Posterior vena cava (tissue), 2 donors: ENCODE measurements at places on chromosomes 11 and 22.

GRCh38 chr11:128803449-128804245 is 63.4 kb downstream of the KCNJ1 start:
- no peak for DNase-seq

- DNase-seq: no peak
Observed at GRCh38 chr11:112499153-112499880, 238.7 kb upstream of the PLET1 start.

- no peak for DNase-seq
Observed at GRCh38 chr11:2520736-2521035, 75.9 kb downstream of the KCNQ1 start.

DNA sequence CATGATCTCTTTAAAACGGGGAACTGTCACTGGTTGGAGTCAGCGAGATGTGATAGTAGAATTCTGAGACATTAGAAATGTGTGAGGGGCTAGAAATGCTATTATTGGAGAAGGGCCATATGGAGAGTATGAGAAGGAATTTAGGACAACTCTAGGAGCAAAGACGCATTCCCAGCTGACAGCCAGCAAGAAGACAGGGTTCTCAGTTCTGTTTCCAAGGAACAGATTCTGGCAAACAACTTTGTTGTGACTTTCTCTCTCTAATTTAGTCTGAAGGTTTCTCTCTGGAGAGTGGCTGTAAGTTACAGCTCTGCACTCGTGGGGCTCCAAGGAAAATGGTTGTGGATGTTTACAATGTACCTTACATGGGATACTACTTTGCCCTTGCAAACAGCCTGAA is 876.3 kb downstream of the FAM181B start:
- DNase-seq: no peak

GRCh38 chr11:122505304-122506006 is 150.1 kb upstream of the UBASH3B start:
- peak; percentile 94 for DNase-seq

GRCh38 chr11:72157131-72157530 is 21.6 kb downstream of the FOLR3 start:
- DNase-seq: no peak

DNA sequence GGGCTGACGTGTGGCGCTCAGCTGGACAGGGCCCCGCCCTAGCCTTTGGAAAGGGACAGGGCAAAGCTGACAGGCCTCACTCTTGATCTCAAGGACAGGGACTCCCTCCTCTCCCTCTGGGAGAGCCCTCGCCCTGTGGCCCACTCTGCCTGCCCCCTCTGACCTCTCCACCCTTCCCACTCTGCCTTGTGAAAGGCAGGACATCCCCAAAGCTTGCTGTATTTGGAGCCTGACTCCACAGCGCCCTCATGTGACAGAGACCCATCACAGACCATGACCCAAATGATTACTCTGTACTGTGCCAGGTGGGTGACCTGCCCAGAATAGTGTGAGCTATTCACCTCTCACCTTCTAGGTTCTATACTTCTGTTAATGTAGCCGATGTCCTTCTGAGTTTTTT is 18.8 kb downstream of the P2RY2 start:
- DNase-seq: peak; percentile 71

- DNase-seq: peak; percentile 67
Observed at GRCh38 chr22:48079505-48080290, 1317.2 kb downstream of the TBC1D22A start.

DNA sequence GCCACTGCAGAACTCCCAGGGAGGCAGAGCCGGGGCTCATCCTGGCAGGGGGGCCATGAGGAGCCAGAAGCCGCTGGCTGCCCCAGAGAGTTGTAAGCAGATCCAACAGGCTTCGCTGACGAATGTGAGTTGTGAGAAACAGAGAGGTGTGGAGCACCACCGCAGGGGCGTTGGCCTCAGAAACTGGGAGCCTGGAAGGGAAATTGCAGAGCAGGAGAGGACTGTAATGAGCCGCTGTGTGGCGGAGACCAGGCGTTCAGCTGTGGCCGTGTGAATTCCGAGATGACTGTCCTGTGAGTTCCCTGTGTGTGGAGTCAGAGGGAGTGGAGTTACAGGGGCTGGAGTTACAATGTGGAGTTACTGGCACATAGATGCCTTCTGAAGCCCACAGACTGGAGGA is 27.7 kb upstream of the ETS1 start:
- no peak for DNase-seq

DNA sequence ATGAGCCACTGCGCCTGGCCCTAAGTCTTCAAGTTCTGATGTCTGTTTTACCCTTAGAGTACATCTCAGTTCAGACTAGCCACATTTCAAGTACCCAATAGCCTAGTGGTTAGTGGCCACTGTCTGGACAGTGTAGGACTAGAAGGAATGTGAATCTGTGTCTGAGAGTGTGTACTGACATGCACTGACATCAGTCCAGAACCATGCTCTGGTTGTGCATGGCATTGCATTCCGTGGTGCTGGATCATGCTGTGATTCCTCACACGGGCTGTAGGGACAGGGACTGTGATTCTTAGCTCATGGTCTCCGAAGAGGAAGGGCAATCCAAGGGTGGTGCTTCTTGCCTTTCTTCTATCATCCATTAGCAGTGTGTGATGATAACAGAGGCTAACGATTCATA is 41.1 kb downstream of the AMOTL1 start:
- DNase-seq: no peak

GRCh38 chr11:70095541-70096252 is 17.6 kb downstream of the ANO1 start:
- DNase-seq: no peak

GRCh38 chr11:8961401-8961800 is 2.8 kb downstream of the TMEM9B start:
- no peak for DNase-seq

DNA sequence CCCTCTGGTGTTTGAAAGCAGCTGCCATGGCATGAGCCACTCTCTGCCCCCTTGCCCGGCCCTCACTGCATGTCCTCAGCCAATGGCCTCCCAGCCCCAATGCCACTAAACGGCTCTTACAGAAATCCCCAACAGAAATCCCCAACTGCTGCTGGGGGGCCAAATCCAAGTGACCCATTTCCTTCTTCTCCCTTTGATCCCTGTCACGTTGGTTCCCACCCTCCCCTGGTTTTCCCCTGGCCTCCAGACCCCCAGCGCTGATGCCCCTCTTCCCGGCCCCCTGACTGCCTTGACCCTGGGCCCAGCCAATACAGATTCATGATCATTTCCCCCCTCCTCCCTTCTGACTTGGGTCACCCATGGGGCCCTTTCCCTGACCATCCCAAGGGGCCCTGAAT is 30.9 kb downstream of the IGLL1 start:
- DNase-seq: peak; percentile 46

DNA sequence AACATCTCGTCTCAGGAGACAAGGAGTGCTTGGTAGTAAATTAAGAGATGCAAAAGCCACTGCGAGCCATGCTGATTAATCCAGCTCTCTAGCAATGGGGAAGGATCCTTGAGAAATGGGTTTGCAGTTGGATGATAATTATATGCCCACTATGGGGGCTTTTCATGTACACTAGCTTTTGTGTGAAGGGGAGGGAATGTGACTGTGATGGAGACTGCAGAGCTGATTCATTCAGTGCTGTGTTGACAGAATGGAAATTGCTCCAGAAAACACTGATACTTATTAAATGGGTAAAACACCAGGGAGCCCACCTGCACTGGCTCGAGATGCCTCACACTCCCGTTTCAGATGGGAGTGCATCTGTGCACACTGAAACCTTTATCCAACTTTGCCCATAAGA is 37.0 kb upstream of the KIRREL3 start:
- DNase-seq: no peak

GRCh38 chr11:110526323-110526722 is 96.6 kb downstream of the FDX1 start:
- DNase-seq: no peak

DNA sequence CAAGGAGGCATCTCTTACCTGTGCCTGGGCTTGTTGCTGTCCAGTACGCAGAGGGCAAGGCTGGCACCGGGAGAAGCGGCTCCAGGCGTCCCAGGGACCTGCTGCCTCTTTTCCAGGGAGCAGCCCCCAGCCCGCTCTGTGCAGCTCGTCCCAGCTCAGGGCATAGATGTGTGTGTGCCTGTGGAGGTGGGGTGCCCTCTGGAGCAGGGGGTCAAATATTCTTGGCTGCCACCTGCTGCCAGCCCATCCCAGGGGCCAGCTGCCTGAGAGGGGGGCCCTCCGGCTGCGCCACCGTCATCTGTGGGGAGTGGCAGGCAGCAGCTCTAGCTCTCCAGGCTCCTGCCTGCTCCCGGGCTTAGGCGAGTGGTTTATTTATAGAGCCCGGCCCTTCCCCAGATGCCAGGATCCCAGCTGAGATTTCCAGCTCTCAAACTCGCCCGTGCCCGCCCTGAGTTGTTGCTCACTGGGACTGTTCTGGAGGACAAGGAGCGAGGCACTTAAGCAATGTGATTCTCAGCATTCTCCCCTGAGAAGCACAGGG is 87.5 kb downstream of the RTL6 start:
- DNase-seq: peak; percentile 62

GRCh38 chr11:2662024-2662312 is 37.8 kb downstream of the KCNQ1OT1 start:
- DNase-seq: no peak

- no peak for DNase-seq
Observed at GRCh38 chr11:123145220-123145619, 49.8 kb downstream of the CLMP start.
